Kidney epithelial cell (primary cell): ENCODE measurements at places on chromosomes 7 and 10. TPM values are rescaled to one million over a fixed set of nuclear protein-coding genes. Genes with fewer than 3 reads are reported as not detected.

- DNase-seq: peak; percentile 23
These were observed 30.3 kb upstream of the CREB3L2 start for GRCh38 chr7:138032186-138032585.

GRCh38 chr10:87585565-87586514, 73.8 kb upstream of the PAPSS2 start:
- peak; percentile 80 for DNase-seq

GRCh38 chr7:157475095-157475494, 138.3 kb downstream of the DNAJB6 start:
- DNase-seq: no peak

DNA sequence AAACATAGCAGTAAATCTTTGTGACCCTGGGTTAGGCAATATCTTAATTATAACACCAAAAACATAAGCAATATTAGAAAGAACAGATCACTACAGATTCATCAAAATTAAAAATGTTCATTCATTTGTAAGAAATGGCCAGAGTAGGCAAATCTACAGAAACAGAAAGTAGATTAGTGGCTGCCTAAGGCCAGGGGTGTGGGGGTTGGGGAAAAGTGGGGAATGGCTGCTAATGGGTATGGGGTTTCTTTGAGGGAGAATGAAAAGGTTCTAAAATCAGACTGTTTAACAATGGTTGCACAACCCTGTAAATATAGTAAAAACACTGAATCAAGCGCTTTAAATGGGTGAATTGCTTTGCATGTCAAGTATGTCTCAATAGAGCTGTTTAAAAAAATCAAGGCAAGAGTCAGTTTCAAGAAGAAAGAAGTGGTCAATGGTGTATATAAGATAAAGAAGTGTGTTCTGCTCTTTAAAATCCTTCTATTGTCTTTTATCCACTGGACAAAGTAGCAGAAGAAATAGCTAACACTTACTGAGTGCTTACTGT, 42.6 kb downstream of the CDK6 start:
- no peak for DNase-seq

GRCh38 chr10:1462032-1462431, 275.3 kb downstream of the ADARB2 start:
- no peak for DNase-seq

DNA sequence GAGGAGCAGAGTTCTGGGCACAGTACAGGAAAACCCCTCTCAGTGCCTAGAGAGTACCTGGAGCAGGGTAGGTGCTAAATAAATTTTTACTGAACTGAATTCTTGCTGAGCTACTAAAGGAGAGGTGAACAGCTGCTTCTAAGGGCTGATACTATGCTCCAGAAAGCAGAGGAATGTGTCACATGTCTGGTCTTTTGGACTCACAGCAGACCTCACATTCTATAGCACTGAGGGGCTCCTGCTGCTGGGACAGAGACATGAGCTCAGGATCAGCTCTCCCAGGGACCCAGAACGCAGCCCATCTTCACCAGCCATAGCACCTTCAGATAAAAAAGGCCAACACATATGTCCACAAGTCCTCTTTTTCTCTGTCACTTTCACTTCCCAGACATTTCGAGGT, 133.0 kb upstream of the KLF14 start:
- no peak for DNase-seq

- no peak for DNase-seq
These were observed 36.0 kb downstream of the ABCA13 start for GRCh38 chr7:48207155-48207675.

- no peak for DNase-seq
These were observed 217.4 kb upstream of the KLF14 start for GRCh38 chr7:130951303-130951975.

GRCh38 chr10:90227217-90227656, 525.8 kb downstream of the KIF20B start:
- peak; percentile 87 for DNase-seq

GRCh38 chr7:127831318-127832219, 179.6 kb downstream of the SND1 start:
- no peak for DNase-seq

DNA sequence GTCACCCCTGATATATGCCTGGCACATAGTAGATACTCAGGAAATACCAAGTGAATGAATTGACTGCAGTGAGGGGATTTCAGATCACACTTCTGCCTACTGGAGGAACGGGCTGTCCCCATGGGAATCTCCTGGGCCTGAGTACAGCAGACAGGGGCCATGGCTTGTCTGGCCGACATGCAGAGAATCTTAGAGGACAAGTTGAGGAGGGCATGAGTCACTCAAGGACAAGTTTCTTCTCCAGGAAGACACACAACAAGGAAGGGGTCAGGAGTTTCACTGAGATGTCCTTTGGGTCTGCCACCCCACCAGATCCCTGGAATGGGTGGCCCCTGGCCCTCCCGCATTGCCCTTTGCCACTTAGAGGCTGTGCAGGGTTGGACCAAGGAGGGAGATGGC, 20.7 kb downstream of the PLPP4 start:
- DNase-seq: no peak

- no peak for DNase-seq
These were observed 360.3 kb downstream of the WDR11 start for GRCh38 chr10:121211446-121211845.

DNA sequence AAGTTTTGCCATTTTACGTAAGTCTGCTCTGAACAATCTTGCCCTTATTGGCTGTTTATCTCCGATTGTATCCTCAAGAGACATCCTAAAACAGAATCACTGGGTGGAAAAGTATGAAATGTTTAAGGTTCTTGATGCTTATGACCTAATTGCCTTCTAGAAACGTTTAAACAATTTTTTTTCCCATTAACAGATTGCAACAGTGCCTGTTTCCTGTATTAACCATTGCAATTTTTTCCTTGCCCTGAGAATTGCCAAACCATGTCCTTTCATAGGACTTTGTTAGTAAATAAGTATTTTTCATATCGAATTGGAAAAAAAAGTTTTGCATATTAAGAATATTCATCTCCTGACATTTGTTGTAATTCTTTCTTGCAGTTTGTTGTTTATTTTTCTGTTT, 639.8 kb downstream of the INHBA start:
- no peak for DNase-seq

DNA sequence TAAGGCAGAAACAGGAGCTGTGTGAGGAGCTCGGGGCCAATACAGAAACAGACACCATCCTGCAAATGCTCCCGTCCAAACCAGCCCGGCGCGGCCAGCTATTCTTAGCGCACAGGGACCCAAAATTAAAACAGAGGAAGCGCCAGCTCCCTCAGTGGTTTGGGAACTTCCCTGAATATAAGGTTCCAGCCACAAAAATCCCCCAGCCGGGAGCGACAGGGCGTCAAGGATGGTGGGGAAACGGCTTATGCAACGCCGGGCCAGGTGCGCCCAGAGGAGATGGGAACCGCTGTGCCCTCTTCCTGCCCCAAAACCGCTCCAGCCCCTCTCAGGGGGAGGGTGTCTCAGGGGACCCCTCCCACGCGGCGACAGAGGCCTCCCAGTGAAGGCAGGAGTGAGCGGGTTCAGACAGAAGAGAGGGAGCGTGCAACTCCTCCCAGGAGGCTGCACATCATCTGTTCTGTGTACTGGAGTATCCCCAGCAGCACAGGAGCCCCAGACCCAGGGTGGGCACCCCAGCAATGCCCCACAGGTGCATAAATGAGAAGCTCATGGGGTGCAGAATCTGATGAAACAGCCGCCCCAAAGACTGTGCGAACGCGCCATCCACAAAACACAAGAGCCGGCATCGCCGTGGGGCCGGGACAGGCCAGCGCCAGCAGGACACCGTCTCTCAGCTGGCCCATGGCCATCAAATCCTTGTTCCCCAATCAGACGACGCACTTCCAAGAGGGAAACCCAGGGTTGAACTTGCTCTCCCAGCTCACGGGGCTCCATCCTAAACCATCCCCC, 73.9 kb upstream of the PDGFA start:
- no peak for DNase-seq

DNA sequence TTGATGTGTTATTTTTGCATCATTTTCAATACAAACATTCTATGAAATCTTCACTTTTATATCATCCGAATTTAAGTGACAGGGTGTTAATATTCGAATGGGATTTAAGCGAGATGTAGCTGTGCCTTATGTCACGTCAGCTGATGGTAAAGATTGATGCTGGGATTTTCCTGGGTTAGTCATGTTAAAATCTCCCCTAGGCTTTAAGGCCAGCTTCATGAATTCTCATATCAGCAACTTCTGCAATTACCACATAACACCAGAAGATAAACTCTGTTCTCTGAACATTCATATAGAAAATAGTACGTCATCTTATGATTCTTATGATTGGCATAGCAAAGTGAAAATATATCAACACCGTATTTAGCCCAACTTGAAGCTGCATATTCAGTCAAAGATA, 669.2 kb downstream of the PCDH15 start:
- DNase-seq: no peak

- no peak for DNase-seq
These were observed 196.3 kb upstream of the FOXP2 start for GRCh38 chr7:114218283-114218682.

DNA sequence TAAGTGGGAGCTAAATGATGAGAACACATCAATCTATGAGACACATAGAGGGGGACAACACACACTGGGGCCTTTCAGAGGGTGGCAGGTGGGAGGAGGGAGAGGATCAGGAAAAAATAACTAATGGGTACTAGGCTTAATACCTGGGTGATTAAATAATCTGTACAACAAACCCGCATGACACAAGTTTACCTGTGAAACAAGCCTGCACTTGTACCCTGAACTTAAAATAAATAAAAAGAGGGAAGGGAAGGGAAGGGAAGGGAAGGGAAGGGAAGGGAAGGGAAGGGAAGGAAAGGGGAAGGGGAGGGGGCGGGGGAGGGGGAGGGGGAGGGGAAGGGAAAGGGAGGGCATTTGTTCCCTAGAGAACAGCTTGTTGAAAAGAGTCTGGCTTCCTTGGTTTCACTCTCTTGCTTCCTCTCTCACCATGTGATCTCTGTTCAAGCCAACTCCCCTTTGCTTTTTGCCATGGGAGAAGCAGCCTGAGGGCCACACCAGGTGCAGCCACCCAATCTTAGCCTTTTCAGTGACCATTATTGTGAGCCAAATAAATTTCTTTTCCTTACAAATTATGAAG, 57.7 kb downstream of the FAM13C start:
- no peak for DNase-seq

CYP3A7 gene
- not detected in 2 replicates for total RNA-seq

CLDN4 gene
- 892 and 990 TPM in 2 replicates for total RNA-seq

- no peak for DNase-seq
These were observed 10.7 kb upstream of the REPIN1 start for GRCh38 chr7:150357771-150358427.

- DNase-seq: no peak
These were observed 15.0 kb downstream of the GIMAP8 start for GRCh38 chr7:150465414-150465813.

ZNF485 gene
- 4.0 and 5.4 TPM in 2 replicates for total RNA-seq

DNA sequence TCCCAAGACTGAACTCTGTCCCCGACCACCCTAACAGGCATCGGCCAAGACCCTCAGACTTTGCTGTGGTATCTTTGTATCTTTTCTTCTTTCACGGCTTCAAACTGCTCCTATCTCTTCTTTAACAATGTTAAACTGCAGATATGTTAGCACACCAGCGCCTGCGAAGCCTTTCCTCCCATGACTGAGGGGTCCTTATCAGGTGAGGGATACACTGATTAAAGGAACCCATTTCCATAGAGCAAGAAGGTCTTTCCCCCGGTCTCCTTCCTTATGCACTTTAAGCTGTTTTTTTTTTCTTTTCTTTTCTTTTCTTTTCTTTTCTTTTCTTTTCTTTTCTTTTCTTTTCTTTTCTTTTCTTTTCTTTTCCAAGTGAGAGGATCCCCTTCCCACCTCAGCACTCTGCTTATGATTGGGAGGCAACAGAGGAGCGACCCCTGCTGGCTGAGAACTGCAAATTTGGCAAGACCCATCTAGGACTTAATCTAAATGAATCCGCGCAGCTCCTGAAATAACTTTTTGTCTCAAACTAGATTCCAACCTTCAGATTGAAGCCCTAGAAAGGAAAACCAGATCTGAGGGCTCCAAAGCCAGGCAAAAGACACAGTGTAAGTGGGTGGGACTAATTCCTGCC, 109.9 kb downstream of the ITGB8 start:
- no peak for DNase-seq

- no peak for DNase-seq
These were observed 128.7 kb downstream of the ETV1 start for GRCh38 chr7:13860734-13861133.

DNA sequence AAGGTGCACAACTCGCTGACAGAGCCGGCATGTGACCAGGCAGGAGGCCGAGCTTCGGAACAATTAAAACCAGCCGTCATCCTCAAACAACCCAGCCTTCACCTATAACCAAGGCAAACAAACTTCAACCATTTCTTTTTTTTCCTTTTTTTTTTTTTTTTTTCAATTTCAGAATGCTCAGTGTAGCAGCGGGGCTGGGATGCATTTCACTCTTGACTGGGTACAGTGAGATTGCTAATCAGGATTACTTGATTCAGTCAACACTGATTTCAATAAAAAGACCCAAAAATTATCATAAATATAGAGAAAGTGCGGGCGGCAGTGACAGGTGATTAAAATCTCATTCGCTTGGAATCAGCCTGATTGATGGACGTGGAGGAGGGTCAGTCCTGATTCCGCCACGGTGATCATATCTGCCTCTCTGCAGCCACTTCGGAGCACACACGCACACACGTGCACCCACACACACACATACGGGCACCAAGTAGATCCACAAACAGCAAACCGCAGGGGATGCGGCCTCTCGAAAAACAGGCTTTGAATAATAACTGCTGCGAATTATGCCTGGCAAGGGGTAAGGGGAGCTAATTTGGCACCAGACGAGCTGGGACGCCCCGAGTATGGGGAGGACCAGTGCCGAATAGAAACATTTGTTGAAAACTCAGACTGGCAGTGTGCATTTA, 31.2 kb downstream of the EBF3 start:
- DNase-seq: no peak

ATG9B gene
- total RNA-seq: 0.55 and 2.1 TPM in 2 replicates

GRCh38 chr7:80968606-80969005, 49.8 kb upstream of the SEMA3C start:
- DNase-seq: no peak

DNA sequence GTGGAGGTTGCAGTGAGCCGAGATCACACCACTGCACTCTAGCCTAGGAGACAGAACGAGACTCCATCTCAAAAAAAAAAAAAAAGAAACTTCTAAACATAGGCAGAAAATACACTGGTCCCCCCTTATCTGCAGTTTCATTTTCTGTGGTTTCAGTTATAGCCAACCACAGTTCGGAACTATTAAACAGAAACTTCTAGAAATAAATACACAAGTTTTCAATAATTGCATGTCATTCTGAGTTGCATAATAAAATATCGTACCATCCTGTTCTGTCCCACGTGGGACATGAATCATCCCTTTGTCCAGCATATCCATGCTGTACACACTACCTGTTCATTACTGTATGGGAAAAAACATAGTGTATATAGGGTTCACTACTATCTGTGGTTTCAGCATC, 8.0 kb downstream of the XRCC2 start:
- no peak for DNase-seq

- DNase-seq: no peak
These were observed 40.5 kb downstream of the ADRB1 start for GRCh38 chr10:114084215-114084614.

NYAP1 gene
- total RNA-seq: 0.14 and 0.46 TPM in 2 replicates

PCGF5 gene
- 35.9 and 36.6 TPM in 2 replicates for total RNA-seq

PDE1C gene
- 2.3 and 2.6 TPM in 2 replicates for total RNA-seq

GRCh38 chr7:81926-82756, 110.2 kb upstream of the FAM20C start:
- no peak for DNase-seq

GRCh38 chr7:2201686-2202360, 30.9 kb downstream of the MAD1L1 start:
- no peak for DNase-seq

GRCh38 chr10:97332591-97333350, 1.8 kb downstream of the FRAT2 start:
- peak; percentile 51 for DNase-seq

- no peak for DNase-seq
These were observed 98.5 kb downstream of the CHN2 start for GRCh38 chr7:29292886-29293658.

CTAGE8 gene
- 1.6 and 1.9 TPM in 2 replicates for total RNA-seq
